ENCODE measurements at places on chromosomes 1 and 21.

GRCh38 chr1:197116156-197116555 lies 30.3 kb downstream of the ASPM start:
- no peak for DNase-seq

GRCh38 chr1:215797859-215798258 lies 230.8 kb downstream of the KCTD3 start:
- no peak for DNase-seq

DNA sequence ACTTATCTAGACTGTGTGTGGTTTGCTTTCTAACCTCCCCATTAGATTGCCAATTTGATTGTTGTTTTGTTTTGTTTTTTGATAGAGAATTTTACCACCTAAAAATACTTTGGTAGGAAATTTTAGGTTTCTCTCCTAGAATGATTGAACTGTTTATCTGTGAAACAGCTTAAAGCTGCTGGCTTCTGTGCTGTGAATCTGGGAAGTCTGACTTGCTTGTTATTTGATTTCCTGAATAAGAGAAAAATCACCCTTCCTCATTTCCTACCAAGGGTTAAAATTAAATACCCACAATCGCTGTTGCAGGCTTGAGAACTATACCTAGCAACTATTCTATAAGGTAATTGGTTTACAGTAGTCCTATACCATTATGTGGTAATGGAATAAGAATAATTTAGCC lies 198.9 kb upstream of the CACYBP start:
- no peak for DNase-seq

DNA sequence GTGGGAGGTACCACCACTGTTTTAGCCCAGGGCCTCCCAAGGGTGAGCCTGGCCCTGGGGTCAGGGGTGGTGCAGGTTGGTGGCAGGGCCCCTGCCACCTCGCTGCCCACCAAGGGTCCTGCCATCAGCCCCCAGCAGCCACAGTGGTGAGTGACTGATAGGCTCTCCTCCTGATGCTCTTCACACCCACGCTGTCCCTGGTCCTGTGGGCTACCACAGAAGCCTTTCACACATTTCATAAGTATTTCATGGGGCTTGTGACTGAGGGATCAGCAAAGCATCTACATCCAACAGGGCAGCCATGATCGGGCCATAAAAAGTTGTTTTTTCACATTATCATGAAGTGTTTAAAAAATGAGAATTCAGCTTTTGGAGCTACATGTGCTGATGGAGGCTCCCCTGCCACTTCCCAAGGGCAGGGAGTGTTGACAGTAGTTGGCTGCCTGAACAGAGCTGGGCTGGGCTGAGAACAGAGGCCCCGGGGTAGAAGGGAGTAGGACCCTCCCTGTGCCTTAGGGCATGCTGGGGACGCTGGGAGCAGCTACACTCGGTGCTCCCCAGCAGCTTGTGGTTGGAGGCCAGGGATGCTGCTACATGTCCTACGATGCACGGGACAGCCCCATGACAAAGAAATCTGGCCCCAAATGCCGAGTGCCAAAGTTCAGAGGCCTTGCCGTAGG lies 73.1 kb upstream of the TMEM51 start:
- no peak for DNase-seq

- DNase-seq: peak; percentile 26
These were observed 6.0 kb upstream of the SIM2 start for GRCh38 chr21:36692835-36693488.

GRCh38 chr1:246591504-246591903 lies 25.2 kb downstream of the CNST start:
- no peak for DNase-seq

DNA sequence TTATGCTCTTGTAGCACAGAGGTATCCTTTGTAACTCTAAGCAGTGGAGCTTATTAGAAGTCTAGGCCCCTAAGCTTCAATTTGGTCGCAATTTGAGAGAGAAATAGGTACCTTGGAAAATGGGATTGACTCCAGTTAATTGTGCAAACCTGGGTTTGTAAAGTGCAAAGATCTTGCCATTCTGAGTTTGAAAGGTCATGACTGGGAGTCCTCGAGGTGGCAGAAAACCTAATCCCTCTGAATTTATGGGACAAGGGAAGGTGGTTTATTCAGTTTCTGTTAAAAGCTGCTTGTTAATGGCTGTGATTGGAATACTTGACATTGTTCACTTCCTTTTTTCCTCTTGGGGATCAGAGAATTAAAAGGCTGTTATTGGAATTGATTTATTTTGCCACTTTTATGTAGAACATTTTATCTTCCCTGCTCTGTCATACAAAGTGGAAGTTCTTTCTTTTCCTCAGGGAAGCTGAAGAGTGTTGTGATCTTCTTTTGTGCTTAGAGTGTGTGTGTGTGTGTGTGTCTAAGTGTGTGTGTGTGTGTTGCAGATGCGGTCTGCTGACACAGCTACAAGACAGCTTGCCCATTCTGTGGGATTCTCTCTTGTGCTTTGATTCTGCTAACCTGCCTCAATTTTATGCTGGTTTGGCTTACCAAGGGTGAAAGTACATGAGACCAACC lies 144.5 kb downstream of the SPATA46 start:
- no peak for DNase-seq

- DNase-seq: no peak
These were observed 173.5 kb upstream of the LMO4 start for GRCh38 chr1:87155170-87155569.

GRCh38 chr1:27068922-27069321 lies 56.3 kb upstream of the TENT5B start:
- DNase-seq: no peak

GRCh38 chr21:45551316-45551715 lies 9.1 kb upstream of the SLC19A1 start:
- DNase-seq: peak; percentile 91

- DNase-seq: no peak
These were observed 33.7 kb downstream of the LRRC42 start for GRCh38 chr1:53979712-53980450.

GRCh38 chr21:31299291-31300147 lies 44.5 kb downstream of the TIAM1 start:
- DNase-seq: no peak

GRCh38 chr1:168288311-168289052 lies 7.8 kb downstream of the TBX19 start:
- peak; percentile 17 for DNase-seq

DNA sequence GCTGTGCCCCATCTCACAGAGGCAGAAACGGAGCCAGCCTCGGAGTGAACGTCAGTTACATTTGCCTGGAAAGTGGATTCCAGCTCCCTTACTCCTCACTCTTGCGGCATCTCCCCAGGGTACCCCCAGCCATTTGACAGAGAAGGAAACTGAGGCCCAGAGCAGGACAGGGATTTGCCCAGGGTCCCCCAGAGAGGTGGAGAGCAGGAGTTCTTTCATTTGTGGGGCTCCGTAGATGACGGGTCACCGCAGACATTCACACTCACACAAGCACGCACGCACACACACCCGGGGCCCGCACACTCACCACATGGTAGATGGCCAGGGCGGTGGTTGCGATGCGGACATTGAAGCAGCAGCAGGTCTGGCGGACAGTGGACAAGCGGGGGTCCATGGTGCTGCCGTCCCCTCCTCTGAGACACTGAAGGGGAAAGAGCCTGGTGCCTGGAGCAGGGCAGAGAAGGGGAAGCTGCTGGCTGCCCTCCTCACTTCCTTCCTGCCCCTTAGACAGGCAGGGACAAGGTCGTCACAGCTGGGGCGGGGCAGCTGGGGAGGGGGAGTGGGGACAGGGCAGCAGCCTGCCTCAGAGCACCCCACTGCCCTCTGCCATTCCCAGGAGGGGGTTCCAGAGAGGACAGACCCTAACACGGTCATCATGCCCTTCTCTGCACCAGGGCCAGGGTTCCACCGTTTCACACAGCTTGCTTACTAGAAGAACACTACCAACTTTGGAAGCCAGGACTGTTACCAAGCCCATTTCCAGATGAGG lies at the start of gene LAPTM5:
Gene LAPTM5, minus strand, starts transcription at position 423 of the 769 bp plus-strand sequence. Its CDS starts 29 bp downstream, at position 394.
- DNase-seq: peak; percentile 72

GRCh38 chr1:109281680-109282496 lies 1.1 kb downstream of the PSRC1 start:
- DNase-seq: no peak

DNA sequence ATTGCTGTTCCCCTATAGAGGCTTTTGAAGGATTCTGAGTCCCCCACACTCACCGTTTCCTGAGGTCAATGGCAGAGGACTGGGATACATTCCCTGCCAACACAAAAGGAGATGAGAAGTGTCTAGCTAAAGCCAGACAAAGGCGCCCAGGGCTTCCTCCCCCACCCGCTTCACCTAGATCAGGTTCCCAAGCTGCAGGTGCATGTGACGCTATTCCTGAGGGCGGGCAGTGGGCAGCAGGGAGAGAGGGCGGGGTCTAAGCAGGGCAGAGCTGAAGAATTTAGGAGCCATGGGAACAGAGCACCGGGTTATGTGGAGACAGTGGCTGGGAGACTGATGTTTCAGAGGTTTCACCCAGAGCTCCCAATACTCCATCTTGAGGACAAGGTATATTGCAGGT lies 6.0 kb upstream of the ARHGEF2 start:
- no peak for DNase-seq

GRCh38 chr1:196193896-196194559 lies 414.2 kb downstream of the KCNT2 start:
- DNase-seq: no peak

- no peak for DNase-seq
These were observed 29.4 kb downstream of the ZBTB18 start for GRCh38 chr1:244080343-244080929.

DNA sequence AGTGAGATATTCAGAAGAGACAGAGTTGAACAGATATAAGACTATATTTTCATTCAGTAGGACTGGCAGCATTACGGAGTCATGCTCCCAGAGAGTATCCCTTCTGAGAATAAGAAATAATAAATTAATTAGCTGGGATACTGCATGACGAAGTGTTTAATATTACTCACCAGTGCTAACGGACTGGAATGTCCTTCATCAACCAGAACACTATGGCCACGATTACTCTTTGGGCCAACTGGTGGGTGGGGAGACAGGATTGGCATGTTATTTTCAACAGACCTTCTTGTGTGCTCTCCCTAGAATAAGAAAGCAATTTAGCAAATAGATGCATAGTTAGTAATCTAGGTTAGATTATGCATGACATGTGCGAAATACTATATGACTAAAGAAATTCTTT lies 32.4 kb downstream of the ERICH3 start:
- no peak for DNase-seq

GRCh38 chr1:9654051-9654833 lies 2.7 kb downstream of the PIK3CD start:
- peak; percentile 74 for DNase-seq

DNA sequence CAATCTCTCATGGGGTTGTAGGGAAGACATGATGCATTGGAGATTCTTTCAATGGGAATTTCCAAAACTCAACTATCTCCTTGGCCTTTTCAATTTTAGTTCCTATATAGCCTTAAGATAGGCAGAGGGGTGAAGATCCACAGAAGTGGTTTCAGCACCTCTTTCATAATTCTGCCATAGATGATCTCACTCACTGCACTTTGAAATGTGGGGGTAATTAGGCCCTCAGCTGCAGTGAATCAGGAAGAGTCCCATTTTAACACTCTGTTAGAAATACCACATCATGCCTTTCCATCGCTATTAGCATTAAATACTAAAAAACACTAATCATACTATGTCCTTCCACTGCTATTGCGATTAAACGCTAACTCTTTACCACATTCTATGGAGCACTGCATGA lies 25.1 kb upstream of the EEIG2 start:
- DNase-seq: no peak

DNA sequence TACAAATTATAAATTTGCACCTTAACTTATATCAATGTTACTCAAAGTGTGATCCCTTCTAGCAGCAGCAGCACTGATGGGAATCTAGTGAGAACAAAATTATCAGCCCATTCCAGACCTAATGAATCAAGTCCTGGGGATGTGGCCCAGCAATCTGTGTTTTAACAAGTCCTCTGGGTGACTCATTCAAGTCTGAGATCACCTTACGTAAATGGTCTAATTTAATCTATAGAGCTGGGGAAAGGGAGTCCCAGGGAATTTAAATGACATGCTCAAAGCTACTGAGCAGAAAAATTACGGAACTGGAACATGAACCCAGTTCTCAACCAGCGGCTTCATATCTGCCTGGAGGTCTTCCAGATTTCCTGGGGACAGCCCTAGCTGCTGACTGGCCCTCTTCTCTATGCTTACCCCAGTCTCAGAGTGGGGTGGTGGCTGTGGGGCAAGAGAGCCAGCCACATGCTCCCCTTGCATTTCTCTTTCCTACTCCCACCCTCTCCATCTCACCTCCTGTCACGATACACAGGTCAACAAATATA lies 220.0 kb downstream of the TM2D1 start:
- DNase-seq: peak; percentile 48

DNA sequence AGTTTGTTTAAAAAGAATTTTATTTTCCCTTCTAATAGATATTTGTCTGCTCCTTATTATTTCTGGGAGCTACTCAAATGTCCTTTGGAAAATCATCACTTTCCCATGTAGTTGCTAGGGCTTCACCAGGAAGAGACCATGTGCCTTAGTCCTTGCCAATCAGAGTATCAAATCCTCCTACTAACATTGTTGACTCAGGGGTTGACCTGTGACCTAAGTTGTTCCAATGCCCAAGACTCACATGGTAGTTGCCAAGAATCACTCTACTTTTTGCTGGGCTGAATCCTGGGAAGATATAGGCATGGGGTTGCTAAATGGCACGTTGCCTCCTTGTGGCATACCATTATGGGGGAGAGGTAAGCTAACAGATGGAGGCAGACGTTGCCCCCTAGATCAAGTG lies 58.2 kb upstream of the FOXD3 start:
- DNase-seq: no peak

GRCh38 chr1:148160343-148161052 lies 8.4 kb upstream of the NBPF11 start:
- no peak for DNase-seq

- no peak for DNase-seq
These were observed 55.7 kb upstream of the RNPC3 start for GRCh38 chr1:103469801-103470200.

DNA sequence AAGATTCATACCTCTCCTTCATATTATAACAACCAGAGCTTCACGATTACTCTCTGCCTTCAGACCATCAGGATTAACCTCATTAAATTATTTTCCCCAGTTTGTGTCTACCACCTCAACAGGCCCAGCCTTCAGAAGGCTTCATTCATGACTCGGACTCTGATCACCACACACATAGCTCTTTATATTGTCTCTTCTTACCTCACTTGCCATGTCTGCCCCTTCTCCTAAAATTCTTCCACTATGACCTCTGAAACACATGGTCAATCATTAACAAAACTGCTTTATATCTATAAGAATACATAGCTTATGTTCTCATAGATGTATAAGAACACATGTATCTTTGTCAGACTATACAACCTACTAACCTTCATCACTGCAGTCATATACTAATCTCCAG lies 79.8 kb downstream of the USP1 start:
- no peak for DNase-seq

DNA sequence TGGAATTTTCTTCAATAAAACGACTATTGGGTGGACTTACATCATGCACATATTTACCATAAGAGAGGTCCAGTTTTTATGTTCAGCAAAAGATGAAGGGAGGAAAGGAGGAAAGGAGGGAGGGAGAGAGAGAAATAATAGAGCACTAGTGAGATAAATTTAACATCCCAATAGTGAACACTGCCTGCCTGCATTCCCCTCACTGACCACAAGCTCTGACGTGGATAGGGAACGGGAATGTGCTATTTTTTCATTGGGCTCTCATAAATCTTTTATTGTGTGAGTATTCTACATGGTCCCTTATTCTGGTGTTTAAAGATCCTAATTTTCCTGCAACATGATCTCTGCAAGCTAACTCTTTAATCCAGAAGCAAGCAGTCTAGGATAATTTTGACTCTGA lies 82.1 kb downstream of the TTC3 start:
- DNase-seq: no peak

GRCh38 chr1:210647406-210648333 lies 319.0 kb downstream of the HHAT start:
- DNase-seq: peak; percentile 27
